ENCODE measurements at places on chromosomes 6 and 20.
A peak's percentile ranks its signal among the peaks of the same experiment; 100 is the strongest.

DNA sequence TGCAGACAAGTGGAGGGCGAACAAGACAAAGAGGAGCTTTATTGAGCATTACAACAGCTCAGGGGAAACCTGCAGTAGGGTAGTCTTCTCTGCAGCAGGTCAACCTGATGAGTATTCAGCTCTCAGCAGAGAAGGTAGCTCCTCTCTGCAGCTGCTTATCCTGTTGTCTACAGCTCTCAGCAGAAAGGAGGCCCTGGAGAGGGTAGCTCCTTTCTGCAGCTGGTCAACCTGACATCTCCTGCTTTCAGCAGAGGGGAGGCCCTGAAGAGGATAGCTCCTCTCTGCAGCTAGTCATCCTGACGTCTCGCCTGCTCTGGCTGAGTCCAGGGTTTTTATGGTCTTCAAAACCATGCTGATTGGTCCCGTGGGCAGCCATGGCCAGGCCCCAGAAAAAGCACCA, 113.6 kb downstream of the CD24 start:
- DNase-seq, result no peak

DNA sequence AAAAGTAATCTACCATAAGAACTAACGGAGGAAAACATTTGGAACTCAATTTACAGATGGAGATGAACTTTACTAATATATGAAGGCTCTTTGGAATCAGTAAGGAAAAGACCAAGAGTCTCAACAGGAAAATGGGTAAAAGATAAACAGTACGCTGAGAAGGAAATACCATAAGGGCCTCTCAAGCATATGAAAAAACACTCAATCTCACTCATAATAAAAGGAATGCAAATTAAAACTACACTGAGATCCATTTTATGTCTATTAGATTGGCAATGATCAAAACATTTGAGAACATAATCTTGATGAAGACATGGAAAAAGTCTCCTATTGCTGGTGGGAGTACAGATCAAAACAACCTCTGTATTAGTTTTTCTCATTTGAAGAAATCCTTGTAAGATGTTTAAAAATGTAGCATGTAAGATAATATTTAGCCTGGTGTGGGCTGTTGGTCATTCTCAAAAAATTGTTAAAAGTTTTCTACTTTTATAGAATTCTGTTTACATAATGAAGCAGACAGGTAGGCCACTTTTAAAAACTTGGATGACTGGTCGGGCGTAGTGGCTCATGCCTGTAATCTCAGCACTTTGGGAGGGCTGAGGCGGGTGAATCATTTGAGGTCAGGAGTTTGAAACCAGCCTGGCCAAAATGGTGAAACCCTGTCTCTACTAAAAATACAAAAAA, 14.5 kb downstream of the REV3L start:
- no peak for DNase-seq

GRCh38 chr6:112881027-112881426, 533.9 kb downstream of the RFPL4B start:
- no peak for DNase-seq

- DNase-seq, result no peak
These were observed 11.8 kb downstream of the ADTRP start for GRCh38 chr6:11766589-11767450.

GRCh38 chr6:2596222-2596621, 154.5 kb downstream of the MYLK4 start:
- no peak for DNase-seq

DNA sequence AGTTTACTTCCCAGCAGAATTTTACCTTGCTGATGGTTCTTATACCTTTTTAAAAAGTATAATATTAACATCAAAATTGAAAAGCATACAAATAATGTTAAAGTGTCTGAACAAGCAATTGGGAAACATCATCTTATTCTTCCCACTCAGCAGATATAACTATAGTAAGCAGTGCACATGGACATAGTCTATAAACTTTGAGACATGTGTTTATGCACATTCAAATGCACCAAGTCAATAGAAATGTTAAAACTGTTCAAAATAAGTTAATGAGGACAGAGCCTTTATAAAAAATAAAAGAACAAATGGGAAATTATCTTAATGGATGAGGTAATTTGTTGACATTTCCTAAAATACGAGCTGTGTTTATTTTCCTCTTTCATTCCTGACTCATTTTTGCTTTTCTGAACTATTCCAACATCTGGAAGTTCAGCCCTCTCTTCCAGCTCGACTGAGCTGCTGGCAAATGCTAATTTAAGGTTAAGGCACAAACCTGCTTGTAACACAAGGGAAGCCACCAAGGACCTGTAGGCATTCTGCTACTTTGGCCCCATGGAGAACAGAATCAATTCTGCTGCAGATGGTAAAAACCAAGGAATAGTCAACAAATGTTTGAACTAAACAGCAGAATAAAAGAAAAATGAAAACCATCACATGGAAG, 110.3 kb upstream of the MAP3K4 start:
- DNase-seq, result no peak

GRCh38 chr20:297925-298775, 780 bp downstream of the ZCCHC3 start:
- DNase-seq, result peak; percentile 79

DNA sequence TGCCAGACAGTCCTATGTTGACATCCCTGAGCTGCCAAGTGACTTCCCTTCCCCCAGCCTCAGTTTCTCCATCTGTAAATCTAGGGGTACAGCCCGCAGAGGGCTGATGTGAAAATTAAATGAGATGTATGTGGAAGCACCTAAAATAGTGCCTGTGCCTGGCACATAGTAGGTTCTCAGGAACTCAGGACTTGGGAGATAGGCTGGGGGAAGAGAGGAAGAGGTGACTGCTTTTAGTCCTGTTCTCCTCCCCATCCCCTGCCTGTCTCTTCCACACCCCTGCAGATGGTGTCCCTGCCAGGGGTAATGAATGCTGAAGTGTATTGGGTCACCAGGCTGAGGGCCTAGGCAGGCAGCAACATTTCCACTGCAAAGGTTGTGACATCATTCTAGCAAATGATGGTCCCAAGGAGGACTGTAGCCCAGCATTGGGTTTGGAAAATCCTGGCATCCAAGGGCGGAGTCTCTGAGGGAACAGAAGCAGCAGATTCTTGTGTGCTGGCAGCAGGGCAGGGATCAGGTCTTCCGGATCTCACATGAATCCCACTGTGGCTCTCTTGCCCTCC, 1.8 kb downstream of the SNPH start:
- DNase-seq, result peak; percentile 48

DNA sequence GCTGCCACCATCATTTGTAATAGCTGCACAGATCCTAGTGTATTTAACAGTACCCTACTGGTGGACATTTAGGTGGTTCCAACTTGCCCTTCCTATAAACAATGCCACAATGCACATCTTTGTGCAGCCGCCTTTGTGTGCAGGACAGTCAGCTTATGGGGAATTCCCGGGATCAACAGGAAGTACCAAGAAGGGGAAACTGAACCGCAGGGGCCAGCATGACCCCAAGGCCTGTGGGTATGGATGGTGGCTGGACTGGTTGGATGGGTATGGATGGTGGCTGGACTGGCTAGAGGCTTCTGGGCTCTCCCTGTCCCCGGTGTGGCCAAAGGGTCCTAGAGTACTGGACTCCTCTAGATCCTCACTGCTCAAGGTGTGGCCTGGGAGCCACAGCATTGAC, 46.7 kb downstream of the CEBPB start:
- no peak for DNase-seq

DNA sequence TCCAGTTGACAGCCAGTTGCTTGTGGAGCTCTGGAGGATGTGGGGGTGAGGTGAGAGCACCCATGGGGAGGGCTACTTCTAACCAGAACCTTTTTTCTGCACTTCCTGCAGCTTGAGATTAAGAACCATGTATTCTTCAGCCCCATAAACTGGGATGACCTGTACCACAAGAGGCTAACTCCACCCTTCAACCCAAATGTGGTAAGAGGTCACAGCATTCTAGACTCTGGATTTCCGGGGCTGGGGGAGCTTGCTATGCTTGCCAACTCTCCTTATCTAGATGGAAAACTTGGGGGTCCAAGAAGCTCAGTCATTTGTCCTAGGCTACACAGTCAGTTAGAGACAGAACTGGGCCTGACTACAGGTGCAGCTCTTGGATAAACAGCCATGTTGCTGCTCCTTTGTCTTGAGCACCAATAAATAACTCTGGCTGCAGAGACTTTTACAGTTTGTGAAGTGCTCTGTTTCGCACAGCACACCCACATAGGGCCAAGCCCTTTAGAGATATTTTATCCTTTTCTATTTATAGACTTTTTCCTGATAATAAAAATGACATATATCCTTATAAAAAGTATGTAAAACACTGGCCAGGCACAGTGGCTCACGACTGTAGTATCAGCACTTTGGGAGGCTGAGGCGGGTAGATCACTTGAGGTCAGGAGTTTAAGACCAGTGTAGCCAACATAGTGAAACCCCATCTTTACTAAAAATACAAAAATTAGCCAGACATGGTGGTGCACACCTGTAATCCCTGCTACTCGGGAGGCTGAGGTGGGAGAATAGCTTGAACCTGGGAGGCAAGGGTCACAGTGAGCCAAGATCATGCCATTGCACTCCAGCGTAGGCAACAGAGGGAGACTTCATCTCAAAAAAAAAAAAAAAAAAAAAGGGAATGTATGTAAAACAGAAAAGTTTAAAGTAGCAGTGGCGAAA, 10.6 kb upstream of the IFT52 start:
- no peak for DNase-seq

DNA sequence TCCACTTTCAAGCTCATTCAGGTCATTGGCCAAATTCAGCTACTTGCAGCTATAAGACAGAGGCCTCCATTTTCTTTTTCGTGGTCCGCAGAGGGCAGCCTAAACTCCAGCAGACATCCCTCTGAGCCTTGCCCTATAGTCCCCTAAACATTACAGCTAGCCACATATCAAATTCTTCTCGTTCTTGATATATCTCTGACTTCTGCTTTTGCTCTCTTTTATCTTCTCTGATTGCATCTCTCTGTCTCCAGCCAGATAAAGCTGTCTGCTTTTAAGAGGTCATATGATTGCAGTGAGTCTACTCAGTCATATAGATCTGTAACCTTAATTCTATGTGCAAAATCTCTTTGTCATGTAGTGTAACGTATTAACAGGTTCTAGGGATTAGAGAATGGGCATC, 358.4 kb upstream of the RGS17 start:
- DNase-seq, result no peak

DNA sequence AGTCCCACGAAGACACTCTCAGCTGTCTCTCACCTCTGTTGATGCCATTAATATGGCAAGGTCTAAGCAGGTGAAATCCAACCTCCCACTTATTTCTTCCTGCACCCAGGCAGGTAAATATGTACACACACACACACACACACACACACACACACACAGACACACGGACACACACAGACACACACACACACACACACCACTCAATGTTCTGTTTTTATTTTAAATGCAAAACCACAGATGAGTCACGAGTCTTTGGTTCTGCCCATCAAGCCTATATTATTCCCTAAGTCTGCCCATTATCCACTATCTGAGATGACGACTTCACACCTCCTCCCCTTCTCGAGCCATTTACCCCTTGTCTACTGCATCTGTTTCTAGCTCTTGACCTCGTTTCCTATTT, 344.7 kb downstream of the CDH26 start:
- DNase-seq, result no peak

GRCh38 chr6:137309078-137309762, 90.0 kb upstream of the IFNGR1 start:
- no peak for DNase-seq

DNA sequence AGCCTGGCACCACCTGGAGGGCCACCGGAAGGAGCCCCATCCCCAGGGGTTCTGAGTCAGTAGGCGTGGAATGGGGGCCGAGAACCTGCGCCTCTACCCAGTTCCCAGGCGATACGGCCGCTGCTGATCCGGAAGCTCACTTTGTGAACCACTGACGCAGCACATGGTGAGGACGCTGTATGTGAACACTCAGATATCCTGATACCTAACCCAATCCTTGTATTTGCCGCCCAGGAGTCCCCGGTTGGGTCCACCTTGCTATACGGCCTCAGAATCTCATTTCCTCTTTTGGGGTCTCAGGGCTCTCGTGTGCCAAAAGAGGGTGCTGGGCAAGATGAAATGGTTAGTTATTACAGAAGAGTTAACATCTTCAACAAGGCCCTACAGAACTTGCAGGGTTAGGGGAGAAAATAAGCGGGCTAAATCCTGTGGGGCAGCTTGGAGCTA, 604 bp upstream of the RAB5IF start:
- DNase-seq, result no peak

DNA sequence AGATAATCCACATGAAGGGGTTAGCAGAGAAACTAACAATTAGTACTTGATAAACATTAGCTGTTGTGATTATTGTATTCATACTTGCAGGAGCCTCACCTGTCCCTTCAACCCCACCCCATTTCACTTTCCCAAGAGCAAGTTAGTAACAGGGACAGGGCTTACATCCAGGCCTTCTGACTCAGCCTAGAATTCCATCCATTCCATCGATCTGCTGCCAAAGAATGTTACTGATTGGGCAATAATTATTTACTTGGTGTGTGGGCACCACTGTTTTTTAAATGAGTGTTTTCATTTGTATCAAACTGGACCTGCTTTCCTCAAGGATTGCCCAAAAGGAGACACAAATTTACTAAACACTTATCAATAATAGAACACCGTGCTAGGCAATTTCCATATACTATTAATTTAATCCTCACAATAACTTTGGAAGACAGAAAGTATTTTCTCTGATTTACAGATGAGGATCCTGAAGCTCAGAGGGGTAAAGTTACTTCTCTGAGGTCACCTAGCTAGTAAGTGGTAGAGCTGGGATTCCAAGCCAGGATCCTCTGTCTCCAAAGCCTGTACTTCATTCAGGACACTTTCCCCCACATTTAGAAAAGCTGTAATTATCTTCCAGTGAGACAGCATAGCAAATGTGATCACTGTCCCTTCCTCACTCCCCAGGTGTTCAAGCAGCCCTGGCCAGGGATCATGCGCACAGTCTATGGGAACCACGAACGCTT, 32.8 kb downstream of the GSS start:
- no peak for DNase-seq

GRCh38 chr6:98769546-98769945, 64.8 kb upstream of the POU3F2 start:
- no peak for DNase-seq

DNA sequence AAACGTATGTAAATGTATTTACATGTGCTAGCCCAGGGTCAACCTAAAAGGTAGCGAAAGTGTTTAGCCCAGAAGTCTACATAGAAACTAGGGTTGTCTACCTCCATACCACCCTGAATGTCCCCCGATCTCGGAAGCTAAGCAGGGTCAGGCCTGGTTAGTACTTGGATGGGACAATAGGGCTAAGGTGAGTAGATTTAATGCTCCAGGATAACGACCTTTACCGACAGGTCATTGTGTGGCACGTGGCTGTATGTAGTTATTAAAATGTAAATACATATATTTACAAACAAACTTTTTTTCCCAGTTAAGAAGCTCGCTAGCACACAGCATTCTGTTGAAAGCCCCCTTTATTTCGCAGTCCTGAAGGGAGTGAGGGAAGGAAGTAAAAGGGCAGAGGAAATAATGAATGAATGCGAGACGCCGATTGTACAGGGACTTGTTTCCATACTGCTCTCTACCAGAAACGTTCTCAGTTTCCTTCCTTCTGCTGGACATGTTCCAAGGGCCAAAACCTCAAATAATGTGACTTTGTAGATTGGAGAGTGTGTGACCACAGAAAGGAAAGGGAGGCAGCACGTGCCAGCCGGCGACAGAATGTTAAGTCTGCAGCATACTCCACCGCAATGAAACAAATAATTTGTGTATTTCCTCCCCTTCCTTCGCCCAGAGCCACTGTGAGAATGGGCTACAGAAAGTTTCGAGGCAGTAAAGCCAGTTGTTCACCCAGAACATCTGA, 612 bp downstream of the ADAT2 start:
- peak; percentile 74 for DNase-seq
